ENCODE measurements at places on chromosomes 12 and 14.

DNA sequence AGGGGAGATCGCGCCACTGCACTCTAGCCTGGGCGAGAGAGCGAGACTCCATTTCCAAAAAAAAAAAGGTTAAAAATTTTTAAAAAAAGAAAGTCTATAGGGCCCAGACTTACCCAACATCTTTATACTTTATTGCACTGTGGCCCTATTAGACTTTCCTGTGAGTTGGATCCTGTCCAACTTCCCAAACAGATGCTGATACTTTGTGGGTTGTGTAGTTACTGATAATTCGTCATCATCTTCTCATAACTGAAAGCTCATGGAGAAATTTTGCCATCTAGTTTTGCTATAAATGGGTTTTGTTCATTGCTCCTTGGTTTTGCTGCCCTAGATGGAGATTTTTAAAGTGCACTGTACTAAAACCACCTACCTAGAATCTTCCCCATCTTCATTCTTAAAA lies 31.1 kb downstream of the APOBEC1 start:
- DNase-seq: no peak

GRCh38 chr14:91568626-91569025 lies 58.5 kb upstream of the PPP4R3A start:
- DNase-seq: no peak

GRCh38 chr12:3670083-3670620 lies 82.8 kb downstream of the CRACR2A start:
- DNase-seq: peak; percentile 36

DNA sequence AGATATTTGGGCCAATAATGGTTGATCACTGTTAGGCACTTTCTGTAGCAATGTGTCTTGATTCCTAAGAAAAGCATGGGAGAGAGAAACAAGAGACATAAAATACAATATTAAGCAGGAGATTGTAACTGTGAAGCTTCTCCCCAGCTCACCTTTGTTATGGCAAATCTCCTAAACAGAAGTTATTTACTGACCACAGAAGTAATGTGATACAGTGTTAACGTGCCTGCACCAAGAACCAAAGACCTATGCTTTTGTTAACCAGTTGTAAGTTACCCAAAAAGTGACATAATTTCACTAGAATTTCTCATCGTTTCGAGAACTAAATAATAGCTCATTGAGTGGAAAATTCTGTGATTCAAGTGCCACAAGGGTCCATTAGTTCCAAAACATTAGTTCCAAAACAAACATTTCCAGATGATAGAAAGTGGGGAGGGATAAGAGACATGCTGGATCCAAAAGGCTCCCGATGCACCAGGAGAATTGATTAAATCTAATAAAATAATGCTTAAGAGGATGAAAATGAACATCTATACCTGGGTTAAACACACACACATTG lies 14.3 kb downstream of the RERG start:
- no peak for DNase-seq

- DNase-seq: no peak
These were observed 278.1 kb upstream of the SOX5 start for GRCh38 chr12:24227551-24227950.

DNA sequence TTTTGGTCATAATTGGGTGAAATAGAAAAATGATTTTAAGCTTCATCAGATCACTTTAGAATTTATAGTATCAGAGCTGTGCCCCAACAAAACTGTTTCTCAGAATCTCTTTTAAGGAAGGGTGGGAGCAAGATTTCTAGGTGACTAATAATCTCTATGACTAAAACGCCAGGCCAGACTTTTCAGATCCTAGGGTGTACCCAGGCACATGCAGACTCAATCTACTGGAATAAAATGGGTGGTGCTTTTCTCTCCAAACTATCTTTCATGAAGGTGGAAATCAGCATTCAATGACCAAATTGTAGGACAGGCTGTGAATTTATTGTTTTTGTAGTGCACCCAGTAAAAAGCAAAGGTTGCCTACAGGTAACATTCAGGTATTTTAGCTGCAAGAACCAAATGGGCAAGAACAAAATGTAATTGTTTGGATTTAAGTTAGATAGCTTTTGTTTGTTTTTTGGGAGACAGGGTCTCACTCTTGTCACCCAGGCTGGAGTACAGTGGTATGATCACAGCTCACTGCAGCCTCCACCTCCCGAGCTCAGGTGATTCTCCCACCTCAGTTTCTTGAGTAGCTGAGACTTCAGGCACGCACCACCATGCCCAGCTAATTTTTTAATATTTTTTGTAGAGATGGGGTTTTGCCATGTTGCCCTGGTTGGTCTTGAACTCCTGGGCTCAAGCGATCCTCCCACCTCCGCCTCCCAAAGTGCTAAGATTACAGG lies 49.5 kb downstream of the PPP2R5C start:
- DNase-seq: no peak

DNA sequence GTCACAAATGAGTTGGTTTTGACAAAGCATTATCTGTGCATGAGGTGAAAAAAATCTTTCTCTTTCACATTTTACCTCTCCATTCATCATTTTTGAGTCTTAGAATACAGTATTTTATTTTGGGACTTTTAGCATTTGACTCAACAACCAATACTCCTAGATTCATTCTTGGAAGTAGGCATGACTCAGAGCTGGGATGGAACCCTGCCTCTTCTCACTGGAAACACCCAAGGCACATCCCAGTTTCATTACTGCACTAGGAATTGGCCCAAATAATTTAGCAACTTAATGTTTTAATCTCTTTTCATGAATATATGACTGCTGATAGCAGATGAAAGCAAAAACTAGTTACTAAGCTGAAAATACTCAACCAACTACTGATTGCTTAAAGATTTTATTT lies 3.3 kb upstream of the PDZRN4 start:
- DNase-seq: no peak

GRCh38 chr12:16608946-16609539 lies 3.1 kb upstream of the LMO3 start:
- DNase-seq: no peak

- DNase-seq: no peak
These were observed 91.6 kb downstream of the PDE3A start for GRCh38 chr12:20459920-20460319.

All from HS-5 (cell line).